G401 (cell line): ENCODE measurements at places on chromosomes 3 and 15.

DNA sequence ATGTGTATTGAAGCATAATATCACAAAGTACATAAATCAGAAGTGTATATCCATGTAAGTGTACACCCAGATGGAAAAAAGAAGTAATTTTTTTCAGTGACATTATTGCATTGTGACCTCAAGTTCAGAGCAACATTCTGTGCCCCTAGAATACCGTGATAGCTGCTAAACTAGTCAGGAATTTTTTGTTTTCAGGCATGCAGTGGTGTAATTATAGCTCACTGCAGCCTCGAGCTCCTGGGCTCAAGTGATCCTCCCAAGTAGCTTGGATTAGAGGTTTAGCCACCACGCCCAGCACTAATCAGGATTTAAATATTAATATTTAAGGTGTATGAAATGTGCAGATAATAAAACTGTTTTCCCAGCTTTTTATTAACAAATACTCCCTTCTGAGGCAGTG is 25.5 kb downstream of the SEC62 start:
- no peak for DNase-seq

- no peak for DNase-seq
Observed at GRCh38 chr15:48423896-48424475, 92.8 kb downstream of the DUT start.

DNA sequence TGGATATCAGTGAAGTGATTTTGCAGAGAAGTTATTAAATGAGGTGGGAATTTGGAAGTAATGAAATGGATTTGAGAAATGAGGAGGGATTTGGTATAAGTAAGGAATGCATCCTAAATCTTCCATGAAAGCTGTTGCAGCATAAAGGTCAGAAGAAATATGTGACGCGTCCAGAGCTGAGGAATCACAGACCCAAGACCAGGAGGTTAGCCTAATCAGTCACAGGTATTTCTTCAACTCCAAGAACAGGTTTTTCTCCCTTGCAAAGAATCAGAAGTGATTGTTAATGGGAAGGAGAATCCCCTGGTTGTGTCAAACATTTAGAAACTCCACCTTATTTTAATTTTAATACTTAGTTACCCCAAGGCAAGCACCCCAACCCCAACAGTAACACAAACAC is 253.2 kb downstream of the MEX3B start:
- no peak for DNase-seq

DNA sequence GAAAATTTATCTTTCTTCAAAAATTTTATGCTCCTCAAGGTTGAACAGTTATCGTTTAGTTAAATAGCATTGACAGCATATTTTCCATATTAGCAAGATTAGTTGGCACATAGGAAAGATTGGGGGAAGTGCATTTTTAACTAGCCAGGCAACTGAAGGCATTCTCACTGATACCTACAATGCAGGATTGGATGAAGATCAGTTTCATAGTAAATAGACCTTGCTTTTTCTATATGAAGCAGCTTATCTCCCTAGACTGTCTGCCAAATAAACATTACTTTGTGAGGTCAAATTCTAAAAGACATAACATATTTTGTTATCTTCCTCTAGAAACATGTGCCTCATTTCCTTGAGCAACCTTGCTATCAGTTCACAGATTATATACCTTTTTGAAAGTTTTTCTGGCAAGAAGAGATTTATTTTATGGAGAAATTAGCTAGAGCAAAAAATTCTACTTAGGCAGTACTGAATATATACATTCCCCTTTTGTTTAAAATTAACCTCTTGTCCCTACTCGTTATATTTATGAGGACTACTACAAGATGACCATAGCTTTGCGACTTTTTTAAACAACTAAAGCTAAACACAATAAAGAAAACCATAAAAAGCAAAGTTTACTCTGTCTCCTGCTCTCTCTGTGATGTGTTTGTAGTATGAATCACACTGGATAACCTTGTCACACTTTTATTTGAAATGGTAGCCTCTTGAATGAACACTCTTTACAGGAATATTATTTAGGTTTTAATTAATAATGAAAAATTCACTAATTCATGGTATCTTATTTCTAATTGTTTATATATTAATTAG is 654.9 kb upstream of the TBL1XR1 start:
- DNase-seq: no peak

DNA sequence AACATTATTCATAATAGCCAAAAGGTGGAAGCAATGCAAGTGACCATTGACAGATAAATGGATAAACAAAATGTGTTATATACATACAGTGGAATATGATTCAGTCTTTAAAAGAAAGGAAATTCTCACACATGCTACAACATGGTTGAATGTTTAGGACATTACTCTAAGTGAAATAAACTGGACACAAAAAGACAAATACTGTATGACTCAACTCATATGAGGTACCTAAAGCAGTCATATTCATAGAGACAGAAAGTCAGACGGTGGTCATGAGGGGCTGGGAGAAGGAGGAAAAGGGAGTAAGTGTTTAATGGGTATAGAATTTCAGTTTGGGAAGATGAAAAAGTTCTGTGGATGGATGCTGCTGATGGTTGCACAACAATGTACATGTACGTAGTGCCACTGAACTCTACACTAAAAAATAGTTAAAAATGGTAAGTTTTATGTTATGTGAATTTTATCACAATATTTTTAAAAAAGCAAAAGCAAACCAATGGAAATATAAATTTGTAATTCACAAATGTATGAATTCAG is 5.3 kb downstream of the TXNRD3 start:
- no peak for DNase-seq
